Keratinocyte (primary cell): ENCODE measurements at places on chromosomes 5 and 9.

GRCh38 chr5:61704289-61704688, 372.2 kb downstream of the ZSWIM6 start:
- peak; percentile 36 for DNase-seq

DNA sequence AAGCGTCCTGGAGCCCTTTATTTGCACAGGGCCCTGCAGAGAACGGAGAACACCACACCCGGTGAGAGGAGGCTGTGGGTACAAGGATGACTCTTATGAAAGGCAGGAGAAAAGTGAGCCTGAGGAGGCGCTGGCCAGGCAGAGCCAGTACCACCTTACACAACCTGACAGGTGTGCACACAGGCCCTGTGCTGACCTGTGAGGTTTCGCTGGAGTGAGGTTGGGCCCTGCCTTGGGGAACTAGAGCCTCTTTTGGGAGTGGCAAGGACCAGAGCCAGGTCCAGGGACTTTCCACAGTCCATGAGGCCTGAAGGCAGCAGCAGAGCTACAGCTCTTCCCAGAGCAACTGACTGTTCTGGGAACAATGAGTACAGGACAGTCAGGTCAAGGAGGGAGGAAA, 3.1 kb downstream of the SRD5A1 start:
- peak; percentile 42 for DNase-seq

- DNase-seq: no peak
Measured at GRCh38 chr5:61653807-61654580, 321.9 kb downstream of the ZSWIM6 start.

GRCh38 chr9:32551276-32552051, 663 bp upstream of the SMIM27 start:
- DNase-seq: peak; percentile 30

DNA sequence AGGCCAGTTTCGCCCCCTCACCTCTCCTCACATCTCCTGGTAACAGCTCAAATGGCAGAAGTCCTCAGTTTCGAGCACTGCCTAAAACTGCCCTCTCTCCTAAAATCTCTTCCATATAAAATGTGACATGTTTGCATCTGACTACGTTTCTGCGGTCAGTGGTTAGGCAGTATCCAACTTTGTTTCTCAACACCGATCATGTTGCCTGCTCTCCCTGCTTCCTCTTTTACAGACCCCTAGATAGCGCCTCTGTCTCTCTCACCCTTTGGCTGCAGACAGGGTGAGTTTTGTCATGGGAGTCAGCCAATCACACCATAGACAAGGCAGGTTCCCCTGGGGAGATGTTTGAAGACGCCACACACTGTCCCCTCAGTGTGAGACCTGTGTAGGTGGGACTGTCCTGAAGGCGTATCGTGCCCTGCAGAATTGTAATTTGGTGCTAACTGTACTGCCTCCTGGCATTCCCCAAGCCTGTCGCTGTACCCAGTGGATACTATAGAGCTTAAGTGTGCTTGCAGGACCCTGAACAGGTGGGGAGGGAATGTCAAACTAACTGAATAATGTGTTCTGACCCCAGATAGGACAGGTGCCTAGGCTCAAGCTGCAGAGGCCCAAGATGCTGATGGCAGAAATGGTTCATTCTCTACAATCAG, 1.1 kb downstream of the HEXB start:
- no peak for DNase-seq

DNA sequence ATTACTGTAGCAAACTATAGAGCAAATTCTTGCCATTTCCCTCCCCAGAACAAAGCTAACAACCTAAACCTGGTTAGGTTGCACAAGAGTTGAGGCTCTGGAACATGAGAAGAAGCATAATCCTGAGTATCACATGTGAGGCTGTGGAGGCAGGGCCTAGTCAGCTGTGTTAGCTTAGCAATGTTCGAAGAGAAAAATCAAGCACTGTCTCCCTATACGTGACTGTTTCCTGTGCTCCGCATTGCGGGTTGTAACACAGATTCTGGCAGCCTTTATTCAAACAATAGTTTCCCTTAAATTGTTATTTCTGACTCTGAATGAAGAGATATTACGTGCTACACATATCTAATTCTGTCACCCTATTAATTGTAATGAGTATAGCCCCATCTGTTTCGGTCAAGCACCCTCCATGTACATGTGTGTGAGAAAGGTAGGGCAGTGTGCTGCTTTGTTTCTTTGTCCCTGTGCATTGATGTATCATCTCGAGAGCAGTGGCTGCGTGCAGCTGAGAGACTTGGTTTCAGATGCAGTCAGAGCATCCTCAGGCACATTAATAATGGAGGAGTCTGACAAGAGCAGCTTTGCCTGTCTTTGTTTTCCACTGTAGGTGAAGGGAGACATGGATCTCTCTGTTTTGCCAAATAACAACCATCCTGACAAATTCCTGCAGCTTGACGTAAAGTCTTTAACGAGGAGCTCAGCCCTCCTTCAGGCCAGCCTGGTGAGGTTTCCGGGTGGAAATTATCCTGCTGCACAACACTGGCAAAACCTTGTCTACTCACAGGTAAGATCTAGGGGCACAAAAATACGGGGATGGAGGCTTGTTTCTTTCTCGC, at the start of gene MINAR2:
Gene MINAR2 (plus strand): TSS at position 523 of the 836 bp plus-strand sequence. CDS start 97 bp downstream, at position 620.
- DNase-seq: no peak

DNA sequence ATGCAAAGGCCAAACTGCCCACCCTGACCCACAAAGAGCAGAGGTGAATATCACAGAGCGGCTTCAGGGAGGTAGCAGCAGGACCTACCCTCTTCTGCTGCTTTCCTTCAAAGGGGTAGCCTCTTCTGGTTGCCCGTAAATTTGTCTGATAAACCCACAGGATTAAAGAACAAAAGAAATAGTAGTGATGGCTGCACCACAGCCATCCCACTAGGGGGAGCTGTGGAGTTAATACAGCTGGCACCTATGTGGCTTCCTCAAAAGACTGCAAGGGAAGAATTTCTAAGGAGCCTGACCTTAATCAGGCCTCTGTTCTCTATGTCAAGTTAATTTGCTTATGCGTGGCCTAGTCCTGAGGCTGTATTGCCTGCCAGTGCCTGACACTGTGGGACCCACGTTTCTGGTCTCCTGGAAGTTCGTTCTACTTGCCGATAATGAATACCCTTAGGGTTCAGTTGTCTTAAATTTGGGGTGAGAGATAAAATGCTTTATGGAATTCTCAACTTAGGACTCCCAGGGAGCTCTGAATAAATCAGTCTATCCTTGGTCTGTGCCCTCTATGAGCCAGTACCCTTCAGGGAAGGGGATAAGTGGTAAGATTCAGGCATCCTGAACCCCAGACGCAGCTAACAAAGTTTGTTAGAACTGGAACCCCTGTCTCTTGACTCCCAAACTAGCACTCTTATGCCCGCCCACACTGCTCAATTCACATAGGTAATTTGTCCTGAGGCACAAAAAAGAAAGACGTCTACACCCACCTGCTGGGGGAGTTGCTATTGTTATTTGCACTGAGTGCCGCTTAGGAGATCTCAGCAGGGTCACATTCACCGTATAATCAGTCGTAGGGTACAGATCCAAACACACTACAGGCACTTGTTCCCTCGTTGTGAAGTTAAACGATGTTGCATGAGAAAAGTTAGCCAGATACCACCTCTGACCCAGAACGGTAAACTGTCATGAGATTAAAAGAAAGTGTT, 77.1 kb downstream of the SUSD1 start:
- no peak for DNase-seq

- DNase-seq: no peak
Measured at GRCh38 chr5:63401436-63402046, 560.7 kb downstream of the HTR1A start.

DNA sequence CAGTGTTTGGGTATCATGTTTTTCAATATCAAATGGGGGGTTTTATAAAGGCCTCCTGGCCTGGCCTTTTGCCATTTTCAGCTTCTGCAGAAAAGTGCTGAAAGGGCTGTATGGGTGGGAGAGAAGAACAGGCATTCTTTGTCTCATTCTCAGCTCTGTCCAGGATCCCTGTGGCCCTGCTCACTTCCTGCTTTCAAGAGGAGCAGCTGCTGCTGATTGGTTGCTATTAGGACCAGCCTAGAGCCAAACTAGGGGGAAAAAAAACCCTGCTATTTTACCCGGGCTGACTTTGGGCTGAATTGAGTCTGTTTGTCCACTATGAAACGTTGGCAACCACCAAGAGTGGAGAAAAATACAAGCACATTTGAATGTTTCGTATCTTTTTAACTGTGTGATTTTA, 117.1 kb downstream of the CMYA5 start:
- DNase-seq: no peak
